Fibroblast of gingiva (primary cell): ENCODE measurements at places on chromosomes 4 and X.
A peak's percentile ranks its signal among the peaks of the same experiment; 100 is the strongest.

- no peak for DNase-seq
Measured at GRCh38 chrX:153741446-153741845, 16.8 kb downstream of the ABCD1 start.

GRCh38 chrX:152915541-152916241 lies 17.8 kb downstream of the ZNF185 start:
- DNase-seq = peak; percentile 4

GRCh38 chr4:36224972-36225903 lies 19.1 kb downstream of the ARAP2 start:
- no peak for DNase-seq

- DNase-seq = no peak
Measured at GRCh38 chr4:16652732-16653305, 245.6 kb downstream of the LDB2 start.

DNA sequence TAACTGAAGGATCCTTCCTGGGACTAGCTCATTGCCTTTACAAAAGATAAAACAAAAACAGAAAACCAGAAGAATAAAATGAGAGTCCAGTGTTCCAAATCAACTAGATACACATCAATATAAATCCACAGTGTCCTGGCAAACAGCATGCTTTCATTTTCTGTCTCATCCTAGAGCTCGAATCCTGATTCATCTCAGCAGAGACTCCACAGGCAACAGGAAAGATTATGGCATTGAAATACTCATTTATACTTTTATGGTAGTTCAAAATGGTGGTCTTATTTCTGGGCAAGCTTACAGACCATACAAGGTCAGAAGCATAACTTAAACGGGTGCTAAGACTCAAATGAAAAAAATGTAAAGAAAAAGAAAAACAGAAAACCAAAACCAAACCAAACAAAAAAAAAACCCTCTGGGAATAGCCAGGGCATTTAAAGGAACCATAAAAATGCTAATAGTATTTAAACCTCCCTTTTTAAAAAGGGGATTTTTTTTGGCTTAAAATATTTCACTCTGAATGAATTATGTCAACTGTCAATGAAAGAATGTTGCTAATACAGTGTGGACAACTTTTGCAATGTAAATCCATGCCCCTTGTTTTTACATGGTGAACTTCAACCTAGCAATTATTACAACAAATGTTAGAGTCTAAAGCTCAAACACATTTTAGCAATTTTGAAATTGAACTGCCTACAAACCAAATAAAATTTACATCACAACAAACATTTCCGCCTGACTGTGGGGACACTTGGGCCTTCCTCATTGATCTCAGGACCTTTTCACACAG lies 57.9 kb downstream of the GPR101 start:
- DNase-seq = no peak

DNA sequence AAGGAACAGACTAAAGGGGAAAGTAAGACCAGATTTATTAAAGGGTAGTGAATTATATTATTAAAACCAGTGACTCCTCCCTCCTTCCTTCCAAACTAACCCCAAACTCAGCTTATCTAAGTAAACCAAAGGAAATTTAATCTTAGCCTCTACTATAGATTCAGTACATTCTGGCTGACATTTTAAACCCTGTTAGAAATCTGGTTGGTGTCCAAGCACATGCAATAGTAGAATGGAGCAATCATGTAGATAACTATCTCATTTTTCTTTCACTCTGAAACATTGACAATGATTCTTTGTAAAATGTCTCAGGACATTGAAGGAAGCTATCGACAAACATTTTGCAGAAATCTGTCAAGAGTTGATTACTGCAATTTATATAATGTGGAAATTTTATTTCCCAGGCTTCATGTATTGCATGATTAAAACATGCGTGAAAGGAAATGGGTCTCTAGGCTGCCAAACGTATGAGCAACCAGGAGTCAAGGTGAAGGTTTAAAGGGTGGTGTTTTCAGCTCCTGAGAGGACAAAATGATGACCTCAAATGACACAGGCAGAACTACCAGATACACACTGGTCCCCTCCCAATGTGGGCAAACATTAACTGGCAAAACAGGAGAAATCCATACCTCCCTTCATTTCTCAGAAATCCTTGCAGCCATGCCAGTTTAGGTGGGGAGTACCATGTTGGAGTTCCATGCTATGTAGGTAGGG lies 58.2 kb upstream of the RBM47 start:
- no peak for DNase-seq

- no peak for DNase-seq
Measured at GRCh38 chr4:125689805-125690204, 375.1 kb downstream of the FAT4 start.

DNA sequence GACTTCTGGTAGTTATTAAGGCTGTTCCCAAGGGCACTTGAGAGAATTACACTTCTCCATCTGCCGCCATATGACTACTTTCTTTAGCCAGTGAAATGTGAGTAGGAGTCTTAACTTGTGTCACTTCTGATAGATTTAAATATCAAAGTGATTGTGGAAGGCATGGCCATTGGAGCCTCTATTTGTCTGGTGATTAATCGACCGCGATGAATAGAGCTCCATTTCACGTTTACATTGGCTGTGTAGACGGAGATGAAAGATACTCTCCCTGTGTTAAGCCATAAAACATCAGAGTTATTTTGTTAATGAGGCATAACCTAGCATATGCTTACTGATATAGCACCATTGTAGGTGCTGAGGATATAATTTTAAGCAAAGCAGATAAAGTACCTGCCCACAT lies 852.4 kb downstream of the CCSER1 start:
- no peak for DNase-seq

DNA sequence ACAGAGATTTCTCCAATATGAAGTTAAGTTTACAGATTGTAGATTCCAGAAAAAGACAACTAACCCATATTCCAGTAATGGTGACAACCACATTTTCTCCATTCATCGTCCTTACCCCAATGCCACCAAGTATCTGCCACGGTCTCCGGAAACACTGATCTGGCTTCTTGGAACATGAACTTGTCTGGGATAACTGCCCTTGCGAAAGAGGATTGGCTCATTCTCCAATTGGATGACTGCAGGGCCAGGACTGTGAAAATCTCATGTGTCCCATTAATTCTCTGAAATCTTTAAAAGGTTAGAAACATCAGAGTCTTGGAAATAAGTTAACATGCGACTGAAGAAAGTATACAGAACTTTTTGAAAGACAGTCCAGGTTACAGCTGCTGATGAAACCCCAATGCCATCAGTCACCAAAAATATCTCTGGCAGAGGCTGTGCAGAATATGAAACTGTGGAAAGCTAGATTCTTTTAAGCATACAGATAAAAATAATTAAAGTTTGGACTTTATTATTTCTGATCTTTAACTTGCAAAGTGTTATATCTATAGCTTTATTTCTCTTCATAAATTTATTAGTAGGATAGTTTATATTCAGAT lies 496.9 kb downstream of the PPARGC1A start:
- DNase-seq = no peak

DNA sequence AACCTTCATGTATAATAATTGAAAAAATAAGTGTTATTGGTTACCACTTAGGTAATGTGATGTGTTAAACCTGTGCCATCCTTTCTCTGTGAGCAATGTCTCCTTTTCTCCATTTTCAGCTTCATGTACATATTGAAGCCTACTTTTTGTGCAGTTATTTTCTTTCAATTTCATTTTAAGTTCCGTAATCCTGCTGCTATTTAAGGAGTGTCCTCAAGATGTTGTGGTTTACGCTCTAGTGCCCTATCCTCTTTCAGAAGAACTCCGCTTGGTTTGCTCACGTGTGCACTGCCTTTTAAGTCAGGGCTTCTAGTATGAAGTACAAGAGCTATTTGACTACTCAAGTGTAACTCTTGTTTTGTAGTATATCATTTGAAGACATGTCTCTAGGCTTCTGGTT lies 2253.2 kb upstream of the TENM3 start:
- no peak for DNase-seq

DNA sequence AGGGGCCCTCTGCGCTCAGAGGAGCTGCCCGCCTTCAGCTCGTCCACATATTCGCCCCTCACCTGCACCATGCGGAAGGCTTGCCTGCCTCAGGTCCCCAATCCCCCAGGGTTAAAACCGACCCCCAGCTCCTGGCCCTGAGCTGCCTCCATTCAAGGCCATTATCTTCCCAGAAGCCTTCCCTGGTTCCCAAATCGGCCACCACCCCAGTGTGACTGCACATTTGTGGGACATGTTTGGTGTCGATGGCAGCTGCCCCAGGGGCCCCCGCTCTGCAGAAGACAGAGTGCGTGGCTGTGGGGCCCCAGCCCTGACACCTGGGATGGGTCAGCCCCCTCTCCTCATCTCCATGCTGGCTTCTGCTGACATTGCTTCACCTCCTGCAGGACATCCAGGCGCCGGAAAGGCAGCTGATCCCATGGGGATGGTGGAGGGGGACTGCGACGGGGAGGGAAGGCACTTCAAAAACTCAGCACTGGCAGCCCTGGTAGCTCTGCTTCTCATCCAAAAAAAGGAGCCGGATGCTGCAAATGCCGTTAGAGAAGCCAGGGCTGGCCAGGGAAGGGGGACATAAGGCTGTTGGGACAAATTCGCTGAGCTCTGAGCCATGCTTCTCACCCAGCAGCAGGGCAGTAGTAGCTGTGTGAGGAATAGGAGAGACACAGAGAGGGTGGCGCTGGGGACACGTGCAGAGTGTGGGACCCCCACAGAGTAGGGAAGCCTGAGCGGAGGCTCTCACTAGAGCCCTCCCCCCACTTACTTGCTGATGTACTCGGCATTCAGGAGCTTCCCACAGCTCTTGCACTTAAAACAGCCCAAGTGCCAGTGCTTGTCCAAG lies 78.5 kb downstream of the ABLIM2 start:
- DNase-seq = no peak

DNA sequence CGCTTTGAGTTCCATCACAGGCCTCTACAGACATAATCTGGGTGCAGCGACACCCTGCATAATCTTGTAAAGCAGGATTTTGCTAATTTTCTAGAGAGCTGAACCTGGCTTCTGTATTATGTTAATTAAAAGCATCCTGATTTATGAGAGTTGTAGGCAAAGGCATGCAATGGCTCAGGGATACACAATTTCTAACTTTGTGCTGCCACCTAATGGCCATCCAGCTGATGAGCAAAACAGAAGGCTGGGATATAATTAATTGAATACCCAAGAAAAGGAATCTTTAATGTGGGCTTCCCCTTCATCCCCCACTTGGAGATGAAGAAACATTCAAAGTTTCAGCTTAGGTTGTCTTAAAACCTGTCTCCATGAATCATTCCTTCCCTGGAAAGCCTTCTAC lies 78.1 kb downstream of the BMP15 start:
- peak; percentile 2 for DNase-seq
